ENCODE measurements at places on chromosomes 16 and 17.
A peak's percentile ranks its signal among the peaks of the same experiment; 100 is the strongest.

DNA sequence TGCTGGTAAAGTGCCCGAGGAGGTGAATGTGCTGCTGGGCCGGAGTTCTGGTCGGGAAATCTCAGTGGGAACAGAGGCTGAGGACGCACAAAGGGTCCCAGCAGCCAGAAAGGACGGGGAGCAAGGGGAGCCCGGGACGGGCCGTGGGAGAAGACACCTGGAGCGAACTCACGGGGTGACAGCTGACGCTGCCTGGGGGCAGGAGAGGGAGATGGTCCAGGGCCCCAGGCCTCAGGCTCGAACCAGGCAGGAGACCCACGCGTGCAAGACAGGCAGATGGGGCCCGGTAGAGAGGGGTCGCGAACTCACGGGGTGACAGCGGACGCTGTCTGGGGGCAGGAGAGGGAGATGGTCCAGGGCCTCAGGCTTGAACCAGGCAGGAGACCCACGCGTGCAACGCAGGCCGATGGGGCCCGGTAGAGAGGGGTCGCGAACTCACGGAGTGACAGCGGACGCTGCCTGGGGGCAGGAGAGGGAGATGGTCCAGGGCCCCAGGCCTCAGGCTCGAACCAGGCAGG, 72.9 kb downstream of the METRNL start:
- no peaks in the 10 kb centered on the region for H3K4me1 ChIP-seq
- DNase-seq, result no peak
- no peak overlapping the region for H3K27ac ChIP-seq
- H3K27me3 ChIP-seq, result no peaks in the 10 kb centered on the region
- no peak overlapping the region for H3K4me3 ChIP-seq
- H3K36me3 ChIP-seq, result no peaks in the 10 kb centered on the region

DNA sequence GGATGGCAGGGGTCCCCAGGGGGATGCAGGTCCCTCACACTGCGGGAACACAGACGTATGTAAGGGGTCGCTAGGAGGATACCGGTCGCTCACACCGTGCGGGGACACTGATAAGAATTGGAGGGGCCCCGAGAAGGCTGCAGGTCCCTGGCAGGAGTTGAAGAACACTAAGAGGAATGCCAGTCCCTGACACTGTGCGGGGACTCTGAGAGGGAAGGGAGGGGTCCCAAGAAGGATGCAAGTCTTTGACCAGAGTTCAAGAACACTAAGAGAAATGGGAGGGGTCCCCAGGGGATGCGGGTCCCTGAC, 510 bp downstream of the ERCC4 start:
- H3K27me3 ChIP-seq, result no peaks in the 10 kb centered on the region
- H3K27ac ChIP-seq, result peak overlapping the region; percentile 78
- peaks cover 7% of the 10 kb centered on the region for H3K4me1 ChIP-seq
- DNase-seq, result no peak
- H3K4me3 ChIP-seq, result peak overlapping the region; percentile 92

DNA sequence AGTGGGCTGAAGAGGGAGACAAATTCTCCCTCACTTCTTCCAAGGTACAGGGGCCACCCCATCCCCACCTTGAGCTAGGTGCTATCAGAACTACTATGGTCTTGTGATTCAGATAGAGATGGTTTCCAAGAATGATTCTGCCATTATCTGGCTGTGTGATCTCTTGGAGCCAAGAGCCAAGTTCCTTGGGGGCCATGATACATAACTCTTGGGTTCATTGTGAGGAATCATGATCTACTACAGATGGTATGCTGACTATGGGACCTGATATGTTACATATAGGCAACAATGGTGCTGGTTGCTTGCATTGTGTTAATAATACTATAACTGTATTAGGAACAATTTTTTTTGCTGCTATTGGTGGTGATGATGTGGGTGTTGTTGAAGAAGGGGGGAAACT, 45.7 kb downstream of the DYNLRB2 start:
- H3K36me3 ChIP-seq, result no peaks in the 10 kb centered on the region
- H3K27ac ChIP-seq, result no peak overlapping the region
- DNase-seq, result no peak

DNA sequence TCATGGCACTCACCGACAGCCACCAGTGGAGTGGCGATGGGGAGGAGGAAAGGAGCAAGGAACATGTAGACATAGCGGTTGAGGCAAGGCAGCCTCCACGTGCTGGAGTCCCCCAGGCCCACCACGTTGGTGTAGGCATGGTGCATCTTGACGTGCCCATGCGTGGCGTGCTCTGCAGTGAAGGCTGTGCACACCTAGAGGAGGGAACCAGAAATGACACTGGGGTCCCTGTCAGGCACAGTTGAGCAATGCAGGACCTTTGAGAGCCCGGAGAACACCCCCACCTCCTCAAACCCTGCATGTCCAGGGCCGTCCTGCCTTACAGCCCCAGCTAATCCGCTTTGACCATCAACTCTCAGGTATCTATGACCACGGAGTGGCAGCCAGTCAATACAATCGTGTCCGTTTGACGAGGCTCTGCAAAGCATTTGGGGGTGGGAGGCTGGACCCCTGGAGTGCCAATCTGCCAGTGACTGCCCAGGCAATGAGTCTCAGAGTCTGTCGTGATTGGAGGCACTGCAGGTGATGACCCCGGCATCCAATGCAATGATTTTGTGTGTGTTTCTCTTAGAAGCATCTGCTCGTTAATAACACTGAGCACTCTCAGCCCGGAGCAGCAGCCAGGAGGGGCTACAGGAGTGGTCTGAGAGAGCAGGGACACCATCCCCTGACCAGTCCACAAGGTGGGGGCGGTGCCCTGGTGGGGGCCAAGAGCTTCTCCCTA, 9.9 kb upstream of the FDXR start:
- H3K4me3 ChIP-seq, result no peak overlapping the region
- H3K27ac ChIP-seq, result no peak overlapping the region
- H3K36me3 ChIP-seq, result no peaks in the 10 kb centered on the region
- no peaks in the 10 kb centered on the region for H3K4me1 ChIP-seq
- no peaks in the 10 kb centered on the region for H3K27me3 ChIP-seq

- no peaks in the 10 kb centered on the region for H3K27me3 ChIP-seq
- peak overlapping the region; percentile 71 for H3K27ac ChIP-seq
- peak overlapping the region; percentile 16 for H3K4me3 ChIP-seq
Observed at GRCh38 chr16:11133344-11133943, 122.6 kb downstream of the SOCS1 start.

- H3K27ac ChIP-seq, result no peak overlapping the region
- H3K4me1 ChIP-seq, result no peaks in the 10 kb centered on the region
- H3K4me3 ChIP-seq, result peak overlapping the region; percentile 33
- H3K36me3 ChIP-seq, result no peaks in the 10 kb centered on the region
- no peak for DNase-seq
Observed at GRCh38 chr16:76193906-76194615, 83.1 kb upstream of the CNTNAP4 start.

DNA sequence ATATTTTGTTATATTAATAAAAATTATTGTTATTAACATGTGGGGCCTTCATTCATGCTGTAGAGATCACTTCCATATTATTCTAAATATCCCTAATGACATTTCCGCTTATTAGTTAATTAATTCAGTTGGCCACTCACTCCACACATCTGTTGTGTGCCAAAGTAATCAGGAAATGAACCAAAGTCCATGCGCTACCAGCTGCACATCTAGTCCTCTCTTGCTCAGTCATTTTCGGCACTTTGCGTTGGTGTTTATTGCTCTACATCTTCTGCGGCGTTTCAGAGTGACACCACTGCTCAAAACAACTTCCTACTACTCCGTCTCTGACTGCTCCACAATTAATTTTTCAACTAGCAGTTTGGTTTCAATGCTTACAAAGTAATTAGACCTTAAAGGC, 101.4 kb upstream of the ZFHX3 start:
- no peak overlapping the region for H3K4me3 ChIP-seq
- H3K27ac ChIP-seq, result no peak overlapping the region
- H3K4me1 ChIP-seq, result no peaks in the 10 kb centered on the region
- DNase-seq, result no peak
- no peaks in the 10 kb centered on the region for H3K27me3 ChIP-seq

DNA sequence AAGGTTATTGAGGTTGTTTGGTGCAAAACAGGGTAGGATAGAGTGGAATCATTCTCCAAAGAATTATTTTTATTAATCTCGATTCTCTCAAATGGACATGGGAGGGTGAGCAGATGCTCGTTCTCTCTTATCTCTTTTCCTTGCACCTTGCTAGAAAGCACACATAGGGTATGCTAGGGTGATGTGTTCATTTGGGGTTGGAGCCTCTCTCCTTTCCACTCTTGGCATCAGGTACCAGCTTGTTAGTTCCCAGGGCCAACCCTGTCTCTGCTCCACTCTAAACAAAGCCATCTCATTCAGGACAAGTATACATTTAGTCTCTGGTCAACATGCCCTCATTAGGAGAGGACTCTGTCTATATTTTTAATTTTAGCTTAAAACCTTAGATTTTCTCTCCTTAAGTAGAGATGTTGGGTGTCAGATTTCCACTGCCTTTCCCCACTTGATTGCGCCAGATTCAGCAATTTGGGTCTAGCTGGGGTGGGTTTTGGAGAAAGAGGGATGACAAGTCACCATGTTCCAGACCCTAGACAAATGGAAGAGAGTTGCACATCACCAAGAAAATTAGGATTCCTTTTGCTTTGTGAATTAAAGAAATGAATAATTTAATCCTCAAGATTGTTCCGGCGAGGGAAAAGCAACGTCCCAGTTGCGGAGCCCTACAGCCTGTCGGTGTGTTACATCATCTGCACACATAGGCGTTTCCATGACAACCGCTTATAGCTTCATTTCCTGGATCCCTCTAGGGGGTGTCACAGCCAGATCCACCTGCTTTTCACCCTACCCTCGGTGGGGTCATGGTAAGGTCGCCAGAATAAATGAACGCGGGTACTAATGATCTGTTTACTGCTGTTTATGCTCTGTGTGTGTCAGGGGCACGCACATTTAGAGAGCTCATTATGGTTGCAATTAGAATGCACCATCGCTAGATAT, 41.6 kb downstream of the SNX11 start:
- H3K27me3 ChIP-seq, result no peaks in the 10 kb centered on the region
- no peak for DNase-seq
- H3K4me1 ChIP-seq, result no peaks in the 10 kb centered on the region

- H3K27ac ChIP-seq, result no peak overlapping the region
- no peak for DNase-seq
- H3K27me3 ChIP-seq, result no peaks in the 10 kb centered on the region
- no peaks in the 10 kb centered on the region for H3K4me1 ChIP-seq
- H3K36me3 ChIP-seq, result no peaks in the 10 kb centered on the region
Observed at GRCh38 chr17:34366529-34367107, 3.6 kb upstream of the CCL1 start.

- H3K4me3 ChIP-seq, result no peak overlapping the region
- DNase-seq, result no peak
- no peak overlapping the region for H3K27ac ChIP-seq
- H3K36me3 ChIP-seq, result no peaks in the 10 kb centered on the region
- H3K4me1 ChIP-seq, result peaks cover 9% of the 10 kb centered on the region
Observed at GRCh38 chr17:68383443-68384321, 73.6 kb downstream of the WIPI1 start.

- H3K36me3 ChIP-seq, result peaks cover 65% of the 10 kb centered on the region
- H3K4me3 ChIP-seq, result no peak overlapping the region
- no peak for DNase-seq
- no peaks in the 10 kb centered on the region for H3K27me3 ChIP-seq
- no peak overlapping the region for H3K27ac ChIP-seq
Observed at GRCh38 chr17:80289616-80290015, 29.0 kb downstream of the RNF213 start.

GRCh38 chr17:79391376-79392233, 219.2 kb downstream of the RBFOX3 start:
- no peak overlapping the region for H3K27ac ChIP-seq
- H3K4me3 ChIP-seq, result no peak overlapping the region
- H3K36me3 ChIP-seq, result no peaks in the 10 kb centered on the region
- H3K4me1 ChIP-seq, result no peaks in the 10 kb centered on the region
- no peak for DNase-seq
- H3K27me3 ChIP-seq, result peaks cover 7% of the 10 kb centered on the region

GRCh38 chr17:76369804-76370203, 14.6 kb upstream of the SPHK1 start:
- no peak overlapping the region for H3K4me3 ChIP-seq
- peak overlapping the region; percentile 51 for H3K27ac ChIP-seq
- no peaks in the 10 kb centered on the region for H3K27me3 ChIP-seq
- H3K36me3 ChIP-seq, result no peaks in the 10 kb centered on the region
- no peak for DNase-seq

DNA sequence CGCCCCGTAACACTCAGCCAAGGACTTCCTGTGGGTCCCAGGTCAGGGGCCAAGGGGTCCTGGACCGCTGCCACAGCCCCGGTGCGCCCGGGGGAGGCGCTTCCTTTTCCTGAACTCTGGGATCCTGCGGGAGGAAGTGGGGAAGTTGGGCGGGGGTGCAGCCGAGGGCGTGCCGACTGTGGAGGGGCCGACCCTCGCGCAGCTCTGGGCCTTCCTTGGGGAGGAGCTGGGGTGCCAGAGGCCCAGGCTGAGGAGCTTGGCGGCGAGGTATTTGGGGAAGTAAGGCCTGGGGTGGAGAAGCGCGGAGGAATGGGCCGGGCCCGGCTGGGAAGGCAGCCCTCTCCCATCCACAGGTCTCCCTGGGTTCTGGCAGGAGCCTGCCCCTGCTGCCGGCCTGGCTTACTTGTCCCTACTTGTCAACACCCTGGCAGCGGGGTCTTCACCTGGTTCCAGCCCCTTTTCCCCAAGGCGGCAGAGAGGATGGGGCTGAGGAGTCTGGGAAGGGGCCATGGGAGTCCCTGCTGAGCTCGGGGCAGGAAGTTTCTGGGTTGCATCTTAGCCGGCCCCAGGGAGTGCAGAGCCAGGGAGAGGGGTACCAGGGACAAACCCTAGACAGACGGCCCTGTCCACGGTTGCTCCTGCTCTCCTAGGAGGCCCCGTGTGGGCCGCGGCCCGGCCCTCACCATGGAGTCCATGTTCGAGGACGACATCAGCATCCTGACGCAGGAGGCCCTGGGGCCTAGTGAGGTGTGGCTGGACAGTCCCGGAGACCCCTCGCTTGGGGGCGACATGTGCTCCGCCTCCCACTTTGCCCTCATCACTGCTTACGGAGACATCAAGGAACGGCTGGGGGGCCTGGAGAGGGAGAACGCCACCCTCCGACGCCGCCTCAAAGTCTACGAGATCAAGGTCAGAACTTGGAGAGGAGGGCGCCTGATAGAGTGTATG, 1.7 kb downstream of the TBKBP1 start:
- DNase-seq, result no peak
- H3K4me3 ChIP-seq, result peak overlapping the region; percentile 86
- peaks cover 4% of the 10 kb centered on the region for H3K4me1 ChIP-seq
- H3K27ac ChIP-seq, result peak overlapping the region; percentile 89
- peaks cover 12% of the 10 kb centered on the region for H3K36me3 ChIP-seq
- H3K27me3 ChIP-seq, result no peaks in the 10 kb centered on the region

- no peaks in the 10 kb centered on the region for H3K27me3 ChIP-seq
- H3K4me3 ChIP-seq, result peak within 1 kb of the TSS; percentile 76
- peaks cover 2% of the 10 kb centered on the region for H3K4me1 ChIP-seq
- H3K27ac ChIP-seq, result peak within 1 kb of the TSS; percentile 98
- H3K36me3 ChIP-seq, result peaks cover 7% of the 10 kb centered on the region
Observed at GRCh38 chr16:86566601-86566965, at the start of gene FOXC2. TSS of gene FOXC2 (plus strand) at chr16:86566829. CDS start at chr16:86567336, 507 bp downstream.

GRCh38 chr16:30063893-30064728, 1.4 kb upstream of the ALDOA start:
- no peaks in the 10 kb centered on the region for H3K27me3 ChIP-seq
- peak overlapping the region; percentile 99 for H3K27ac ChIP-seq
- peak; percentile 91 for DNase-seq
- H3K36me3 ChIP-seq, result peaks cover 19% of the 10 kb centered on the region

GRCh38 chr17:67696347-67696746, 21.4 kb upstream of the NOL11 start:
- no peaks in the 10 kb centered on the region for H3K4me1 ChIP-seq
- no peak overlapping the region for H3K27ac ChIP-seq
- no peaks in the 10 kb centered on the region for H3K27me3 ChIP-seq
- no peak for DNase-seq
- no peak overlapping the region for H3K4me3 ChIP-seq
- H3K36me3 ChIP-seq, result no peaks in the 10 kb centered on the region

All from ascending aorta (tissue), 2 donors.